AML-193 (cell line): ENCODE measurements at places on chromosomes 1 and 21.

DNA sequence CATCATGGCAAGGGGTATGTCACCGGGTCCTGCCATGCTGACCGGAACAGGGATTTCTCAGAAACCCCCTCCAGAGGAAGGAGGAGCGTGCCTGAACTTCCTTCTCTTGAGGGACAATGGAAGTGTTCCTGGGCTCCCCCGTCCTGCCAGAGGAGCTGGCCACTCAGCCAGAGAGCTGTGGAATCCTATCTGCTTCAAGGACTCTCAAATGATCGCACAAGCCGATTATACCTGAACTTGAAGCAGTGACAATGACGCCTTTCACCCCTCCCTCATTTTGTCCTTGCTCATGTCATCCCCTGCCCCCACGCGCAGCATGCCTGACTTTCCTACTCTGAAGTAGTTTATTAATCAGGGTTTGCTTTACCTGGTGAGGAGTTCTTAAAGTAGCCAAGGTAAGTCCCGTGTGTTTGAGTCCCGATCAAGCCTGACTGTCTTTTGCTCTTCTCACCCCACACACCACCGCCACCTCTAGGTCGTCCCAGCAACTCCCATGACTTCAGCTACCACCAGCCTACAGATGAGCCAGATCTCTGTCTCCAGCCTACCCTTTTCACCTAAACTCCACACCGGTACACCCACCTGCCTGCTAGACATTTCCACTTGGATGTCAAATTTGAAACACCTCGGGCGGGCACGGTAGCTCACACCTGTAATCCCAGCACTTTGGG is 25.0 kb upstream of the PRELP start:
- DNase-seq: no peak

DNA sequence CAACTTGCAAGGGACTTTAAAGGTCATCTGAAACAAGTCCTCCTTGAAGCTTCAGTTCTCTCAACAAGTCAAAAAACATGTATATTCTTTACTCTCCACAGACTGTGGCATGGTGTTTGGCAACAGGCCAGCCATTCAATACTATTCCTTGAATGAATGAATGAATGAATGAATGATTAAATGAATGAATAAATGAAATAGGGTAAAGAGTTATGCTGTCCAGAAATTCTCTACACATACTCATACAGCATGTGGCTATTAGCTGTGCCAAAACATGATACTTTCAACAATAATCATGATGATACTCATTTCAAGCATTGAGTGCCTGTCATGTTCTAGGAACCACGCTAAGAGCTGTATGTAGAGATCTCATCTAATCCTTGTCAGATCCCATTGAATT is 356.1 kb downstream of the BARHL2 start:
- no peak for DNase-seq

DNA sequence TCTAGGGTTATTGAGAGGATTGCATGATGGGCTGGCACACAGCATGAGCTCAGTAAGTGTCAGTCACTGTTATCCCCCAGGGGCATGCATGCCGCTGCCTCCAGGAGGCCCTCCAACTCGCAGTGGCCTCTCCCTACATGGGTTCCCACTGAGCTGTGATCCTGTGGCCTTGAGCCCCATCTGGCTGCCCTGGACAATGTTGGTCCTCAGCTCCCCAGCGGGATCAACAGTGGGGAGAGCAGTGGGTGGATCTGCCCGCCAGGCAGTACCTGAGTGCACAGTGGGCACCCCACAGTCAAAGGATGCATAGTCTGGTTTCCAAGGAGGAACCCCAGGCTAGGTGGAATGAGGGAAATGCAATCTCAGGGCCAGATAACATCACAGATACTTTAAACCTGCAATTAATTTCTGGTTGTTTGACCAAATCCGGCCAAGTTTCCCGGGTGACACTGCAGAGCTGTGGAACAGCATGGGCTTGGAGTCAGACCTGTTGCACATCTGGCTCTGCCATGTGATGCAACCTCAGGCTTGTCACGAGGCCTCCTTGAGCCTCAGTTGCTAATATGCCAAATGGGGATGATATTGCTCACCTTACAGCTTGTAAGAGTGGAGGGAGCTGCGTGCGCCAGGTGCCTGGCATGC is 9.3 kb downstream of the PADI3 start:
- DNase-seq: no peak

GRCh38 chr1:27646676-27647075 is 11.7 kb upstream of the FGR start:
- DNase-seq: no peak

DNA sequence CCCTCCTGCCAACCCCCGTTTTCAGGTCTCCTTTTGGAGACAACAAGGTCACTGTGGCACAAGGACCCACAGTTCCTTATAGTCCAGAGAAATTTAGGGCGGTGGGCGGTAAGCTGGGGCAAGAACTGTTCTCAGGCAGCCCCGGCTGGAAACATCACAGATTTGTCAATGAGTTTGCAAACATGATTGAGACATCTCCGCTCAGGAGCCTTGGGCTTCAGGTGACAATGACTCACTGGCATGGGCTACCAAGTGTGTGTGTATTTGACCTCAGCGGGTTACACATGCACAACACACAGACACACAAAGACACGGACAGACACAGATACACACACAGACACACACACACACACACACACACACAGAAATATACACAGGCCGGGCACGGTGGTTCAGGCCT is 58.2 kb upstream of the ABCG1 start:
- DNase-seq: no peak

DNA sequence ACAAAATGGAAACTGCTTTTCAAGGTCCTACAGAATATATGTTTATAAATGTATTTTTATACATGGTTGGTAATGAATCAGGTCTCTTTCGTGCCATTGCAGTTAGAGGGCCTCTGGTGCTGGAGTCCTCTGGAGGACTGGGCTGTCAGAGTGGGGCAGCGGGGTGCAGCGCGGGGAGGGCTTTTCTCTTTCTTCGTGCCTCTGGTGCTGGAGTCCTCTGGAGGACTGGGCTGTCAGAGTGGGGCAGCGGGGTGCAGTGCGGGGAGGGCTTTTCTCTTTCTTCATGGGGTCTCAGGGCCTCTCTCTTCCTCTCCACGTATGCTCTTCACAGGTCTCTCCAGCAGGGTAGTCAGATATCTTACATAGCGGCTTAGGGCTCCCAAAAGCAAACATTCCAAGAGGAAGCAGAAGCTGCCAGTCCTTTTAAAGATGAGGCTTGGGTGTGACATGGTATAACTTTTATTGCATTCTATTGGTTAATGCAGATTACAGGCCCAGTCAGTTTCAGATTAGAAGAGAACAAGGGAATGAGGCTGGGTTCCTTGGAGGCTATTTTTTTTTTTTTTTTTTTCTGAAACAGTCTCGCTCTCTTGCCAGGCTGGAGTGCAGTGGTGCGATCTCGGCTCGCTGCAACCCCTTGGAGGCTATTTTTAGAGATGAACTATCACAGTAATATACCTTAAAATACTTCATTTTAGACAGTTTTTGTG is 13.1 kb downstream of the SDCCAG8 start:
- no peak for DNase-seq

GRCh38 chr1:21552715-21553114 is 43.5 kb downstream of the ALPL start:
- DNase-seq: peak; percentile 22

- no peak for DNase-seq
These were observed at the start of gene WNT9A for GRCh38 chr1:227947676-227948492. WNT9A (minus strand) TSS chr1:227947932; CDS start chr1:227947887, 45 bp downstream.

DNA sequence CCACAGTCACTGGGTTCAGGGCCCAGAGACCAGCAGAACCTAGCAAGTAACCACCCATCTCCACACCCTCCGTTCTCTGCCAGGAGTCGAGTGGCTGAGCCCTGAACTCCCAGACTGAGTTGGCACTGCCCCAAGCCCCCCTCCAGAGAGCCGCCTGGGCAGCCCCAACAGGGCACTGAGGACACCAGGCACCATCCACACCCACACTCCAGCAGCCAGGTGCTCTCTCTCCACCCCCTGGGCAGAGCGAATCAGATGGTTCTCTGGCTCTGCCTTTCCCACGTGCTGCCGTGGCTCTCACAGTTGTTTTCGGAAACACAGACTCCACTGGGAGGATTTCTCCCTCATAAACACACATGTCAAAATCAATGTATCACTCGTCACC is 13.6 kb downstream of the WDR4 start:
- DNase-seq: no peak

DNA sequence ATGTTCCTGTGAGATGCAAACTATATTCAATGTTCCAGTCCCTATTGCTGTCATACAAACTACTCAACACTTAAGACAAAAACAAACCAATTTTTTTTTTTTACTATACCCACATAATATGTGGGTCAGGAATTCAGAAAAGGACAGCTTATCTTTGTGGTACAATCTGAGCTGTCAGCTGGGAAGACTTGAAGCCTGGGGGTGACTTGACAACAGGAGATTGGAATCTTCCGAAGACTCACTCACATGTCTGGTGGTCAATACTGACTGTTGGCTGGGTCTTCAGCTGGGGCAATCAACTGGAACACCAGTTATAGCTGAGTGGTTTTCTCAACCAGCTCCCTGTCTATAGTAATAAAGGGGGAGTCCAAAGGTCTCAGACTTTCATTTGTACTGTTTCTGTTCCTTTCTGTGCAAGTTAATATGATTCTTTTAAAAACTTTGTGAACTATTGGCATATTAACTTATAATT is 81.7 kb upstream of the ATP1B1 start:
- DNase-seq: no peak

GRCh38 chr1:202713110-202713509 is 2.9 kb upstream of the SYT2 start:
- no peak for DNase-seq

GRCh38 chr1:95386915-95387314 is 152.9 kb downstream of the RWDD3 start:
- no peak for DNase-seq

DNA sequence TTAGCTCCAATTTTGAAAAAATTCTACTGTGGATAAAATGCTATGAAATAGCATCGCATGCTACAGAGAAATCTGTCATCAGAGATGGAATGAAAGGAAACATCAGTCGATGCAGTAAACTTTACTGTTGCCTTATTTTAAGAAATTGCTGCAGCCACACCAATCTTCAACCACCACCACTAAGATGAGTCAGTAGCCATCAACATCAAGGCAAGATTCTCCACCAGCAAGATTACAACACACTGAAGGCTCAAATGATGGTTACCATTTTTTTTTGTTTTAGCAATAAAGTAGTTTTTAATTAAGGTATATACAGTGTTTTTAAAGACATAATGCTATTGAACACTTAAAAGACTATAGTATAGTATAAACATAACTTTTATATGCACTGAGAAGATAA is 95.6 kb upstream of the JUN start:
- peak; percentile 21 for DNase-seq

DNA sequence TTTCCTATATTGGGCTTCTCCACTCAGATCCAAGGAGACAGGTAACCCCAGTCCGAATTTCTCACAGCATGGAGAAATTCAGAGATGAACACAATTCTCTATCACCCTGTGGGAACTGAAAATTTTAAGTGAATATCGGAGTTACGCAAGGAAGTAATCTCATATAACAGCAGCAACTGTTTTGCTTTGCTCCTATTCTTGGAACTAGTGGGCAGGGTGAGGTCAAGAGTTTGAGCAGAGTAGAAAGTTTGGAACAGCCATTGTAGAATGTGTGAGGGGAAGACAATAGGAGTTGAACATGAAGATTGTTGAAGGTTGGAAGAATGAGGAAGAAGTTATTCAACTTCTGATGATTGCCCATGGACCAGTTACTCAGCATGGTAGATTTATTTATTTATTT is 24.3 kb upstream of the SLC35D1 start:
- DNase-seq: no peak

DNA sequence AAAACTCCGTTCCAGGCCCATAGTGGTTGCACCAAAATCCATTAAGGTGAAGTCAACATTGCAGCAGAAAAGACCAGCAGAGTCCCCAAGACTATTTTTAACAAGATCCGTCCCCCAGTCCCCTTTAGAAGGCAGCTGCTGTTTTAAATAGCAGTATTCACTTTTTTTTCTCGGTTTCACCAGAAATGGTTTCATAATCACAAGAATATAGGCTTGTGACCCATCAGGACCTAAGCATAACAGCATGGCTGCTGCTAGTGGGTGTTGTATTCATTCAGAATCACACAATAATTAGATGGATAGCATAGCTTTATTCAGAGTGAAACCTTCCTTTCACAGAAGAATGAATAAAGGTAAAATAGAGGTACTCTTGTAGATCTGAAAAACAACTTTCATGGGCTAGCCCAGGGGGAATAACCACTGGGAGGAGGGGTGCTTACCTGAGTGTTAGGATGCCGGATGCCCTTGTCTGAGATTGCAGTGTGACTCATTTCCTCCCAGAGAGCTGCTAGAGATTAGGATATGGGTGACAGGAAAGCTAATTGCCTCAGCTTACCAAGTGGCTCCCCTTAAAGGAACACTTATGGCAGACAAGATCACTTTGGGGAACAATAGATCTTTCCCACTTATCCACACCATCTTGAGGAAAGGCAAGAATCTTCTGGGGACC is 35.0 kb downstream of the ACKR1 start:
- no peak for DNase-seq

- no peak for DNase-seq
These were observed 4.1 kb downstream of the CRYBG2 start for GRCh38 chr1:26349877-26350244.

- DNase-seq: no peak
These were observed 40.2 kb downstream of the TBCE start for GRCh38 chr1:235407419-235407818.

GRCh38 chr1:156627313-156627880 is 8.2 kb downstream of the HAPLN2 start:
- DNase-seq: peak; percentile 56

DNA sequence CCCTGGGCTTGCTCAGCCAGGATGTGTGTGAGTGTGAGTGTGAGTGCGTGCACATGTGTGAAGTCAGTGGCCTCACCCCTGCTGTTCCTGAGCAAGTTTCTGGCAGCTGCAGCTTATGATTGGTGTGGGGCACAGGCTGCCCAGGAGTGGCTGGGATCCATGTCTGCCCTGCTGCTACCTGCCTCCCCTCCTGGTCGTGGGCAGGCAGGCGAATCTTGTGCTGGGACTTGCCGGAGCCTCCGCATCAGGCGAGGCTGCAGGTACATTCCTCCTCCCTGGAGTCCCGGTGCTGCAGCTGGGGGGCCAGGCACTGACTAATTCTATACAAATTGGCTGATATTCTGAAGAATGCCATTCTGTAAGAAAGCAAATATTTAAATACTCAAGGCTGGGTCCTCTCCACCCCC is 85.6 kb upstream of the WNT4 start:
- DNase-seq: no peak

GRCh38 chr1:21337454-21337927 is 47.2 kb upstream of the ECE1 start:
- DNase-seq: no peak
